ENCODE measurements at places on chromosomes 12 and 14.
A peak's percentile ranks its signal among the peaks of the same experiment; 100 is the strongest.

DNA sequence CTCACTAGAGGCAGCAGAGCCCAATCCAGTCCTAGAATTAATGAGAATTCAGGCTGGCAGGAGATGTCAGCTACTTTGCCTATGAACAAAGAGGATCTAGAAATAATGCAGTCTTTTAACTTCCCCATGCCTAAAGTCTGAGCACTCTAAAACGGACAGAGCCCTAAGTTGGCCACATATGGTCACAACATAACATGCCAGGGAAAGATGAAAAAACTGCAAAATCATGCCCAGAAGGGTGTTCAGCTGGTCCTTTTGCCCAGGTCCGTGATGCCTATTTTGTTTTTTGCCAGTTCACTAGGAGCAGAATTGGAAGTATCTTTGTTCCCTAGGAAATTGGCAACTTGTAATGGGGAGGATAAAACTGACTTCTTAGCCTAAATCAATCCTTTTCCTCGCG is 20.3 kb upstream of the LMNTD1 start:
- H3K4me3 ChIP-seq = no peak overlapping the region
- H3K27me3 ChIP-seq = no peaks in the 10 kb centered on the region
- no peaks in the 10 kb centered on the region for H3K4me1 ChIP-seq
- DNase-seq = no peak
- no peaks in the 10 kb centered on the region for H3K36me3 ChIP-seq

DNA sequence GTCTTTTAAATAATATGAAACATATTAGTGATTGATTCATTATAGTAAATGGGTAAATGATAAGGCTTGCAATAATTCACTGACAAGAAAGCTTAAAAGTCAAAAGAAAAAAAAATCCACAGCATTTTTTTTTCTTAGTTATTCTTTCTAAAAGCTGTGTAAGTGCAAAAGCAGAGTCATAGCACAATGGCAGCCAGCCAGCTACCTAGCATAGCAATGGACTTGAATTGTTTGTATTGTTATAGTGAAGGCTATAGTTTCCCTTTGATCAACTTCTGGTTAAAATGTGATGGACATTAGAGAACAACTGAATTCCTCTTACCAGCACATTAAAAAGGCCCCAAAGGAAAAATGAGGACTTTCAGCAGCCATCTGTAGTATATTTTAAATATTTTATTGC is 232.1 kb downstream of the NAV3 start:
- no peaks in the 10 kb centered on the region for H3K36me3 ChIP-seq
- peaks cover 2% of the 10 kb centered on the region for H3K4me1 ChIP-seq
- DNase-seq = peak; percentile 66
- H3K27ac ChIP-seq = no peak overlapping the region

DNA sequence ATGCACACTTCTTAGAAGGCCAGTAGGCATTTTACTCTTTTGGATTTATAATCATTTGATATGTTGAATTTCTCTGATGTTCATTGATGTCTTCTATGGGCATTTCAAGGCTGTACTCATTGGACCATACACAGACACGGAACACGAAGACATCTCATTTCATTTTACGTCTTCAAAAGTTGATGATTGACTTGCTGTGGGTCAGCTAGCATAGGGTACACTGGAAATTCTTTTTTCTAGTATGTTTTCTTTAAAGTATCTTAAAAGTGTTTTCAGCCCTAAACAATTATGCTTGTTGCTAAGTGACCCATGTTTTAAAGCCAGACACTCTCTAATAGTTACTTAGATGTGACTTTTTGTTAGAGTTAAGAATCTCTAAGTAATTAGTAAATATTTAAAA is 16.3 kb downstream of the TRHDE start:
- no peak overlapping the region for H3K27ac ChIP-seq
- H3K4me3 ChIP-seq = no peak overlapping the region
- no peak for DNase-seq
- H3K4me1 ChIP-seq = no peaks in the 10 kb centered on the region
- H3K27me3 ChIP-seq = no peaks in the 10 kb centered on the region

DNA sequence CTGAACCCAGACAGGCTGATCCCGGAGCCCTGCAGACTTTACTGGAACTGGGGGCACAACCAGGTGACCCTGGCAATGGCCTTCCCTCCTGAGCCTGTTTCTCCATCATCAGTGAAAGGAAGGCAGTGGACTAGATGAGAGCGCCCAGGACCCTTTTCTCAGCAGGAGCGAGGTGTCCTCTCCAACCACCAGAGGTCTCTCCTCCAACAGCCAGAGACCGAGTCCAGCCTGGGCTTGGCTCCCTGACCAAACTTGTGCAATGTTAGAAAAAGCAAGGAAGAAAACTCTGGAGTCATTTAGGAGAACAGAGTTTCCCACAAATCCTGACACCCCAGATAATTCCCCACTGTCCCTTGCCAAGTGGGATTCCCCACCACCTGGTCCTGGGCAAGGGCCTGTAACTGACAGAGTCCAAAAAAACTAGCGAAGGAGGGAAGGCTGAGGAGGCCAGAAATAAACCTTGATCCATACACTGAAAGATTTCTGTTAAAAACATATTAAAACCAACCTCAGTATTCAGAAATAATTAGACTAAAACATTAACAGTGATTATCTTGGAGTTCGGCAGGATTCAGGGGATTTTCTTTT is 9.0 kb downstream of the RPS6KL1 start:
- H3K27ac ChIP-seq = no peak overlapping the region
- no peaks in the 10 kb centered on the region for H3K27me3 ChIP-seq
- no peak overlapping the region for H3K4me3 ChIP-seq
- no peaks in the 10 kb centered on the region for H3K4me1 ChIP-seq
- no peaks in the 10 kb centered on the region for H3K36me3 ChIP-seq
- no peak for DNase-seq

DNA sequence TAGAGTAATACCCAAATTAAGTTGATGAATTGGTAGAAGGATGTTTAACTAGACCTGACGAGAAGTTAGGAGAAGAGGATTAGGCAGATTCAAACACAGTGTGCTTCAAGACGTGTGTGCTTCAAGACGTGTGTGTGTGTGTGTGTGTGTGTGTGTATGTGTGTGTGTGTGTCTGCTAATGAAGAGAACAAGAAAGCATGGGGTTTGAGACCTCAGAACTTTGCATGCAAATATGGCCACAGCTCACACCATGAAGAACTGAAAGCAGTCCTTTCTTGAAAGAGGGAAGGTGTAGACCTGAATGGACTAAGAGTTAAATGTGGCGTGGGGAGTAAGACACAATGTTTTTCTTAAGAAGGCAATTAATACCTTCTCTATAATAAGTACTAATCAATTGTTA is 32.5 kb upstream of the SSPN start:
- no peak overlapping the region for H3K4me3 ChIP-seq
- H3K27ac ChIP-seq = no peak overlapping the region
- no peaks in the 10 kb centered on the region for H3K4me1 ChIP-seq

- DNase-seq = peak; percentile 33
- H3K27ac ChIP-seq = no peak overlapping the region
- no peak overlapping the region for H3K4me3 ChIP-seq
- no peaks in the 10 kb centered on the region for H3K4me1 ChIP-seq
These were observed 9.6 kb downstream of the RDH16 start for GRCh38 chr12:56947633-56948456.

DNA sequence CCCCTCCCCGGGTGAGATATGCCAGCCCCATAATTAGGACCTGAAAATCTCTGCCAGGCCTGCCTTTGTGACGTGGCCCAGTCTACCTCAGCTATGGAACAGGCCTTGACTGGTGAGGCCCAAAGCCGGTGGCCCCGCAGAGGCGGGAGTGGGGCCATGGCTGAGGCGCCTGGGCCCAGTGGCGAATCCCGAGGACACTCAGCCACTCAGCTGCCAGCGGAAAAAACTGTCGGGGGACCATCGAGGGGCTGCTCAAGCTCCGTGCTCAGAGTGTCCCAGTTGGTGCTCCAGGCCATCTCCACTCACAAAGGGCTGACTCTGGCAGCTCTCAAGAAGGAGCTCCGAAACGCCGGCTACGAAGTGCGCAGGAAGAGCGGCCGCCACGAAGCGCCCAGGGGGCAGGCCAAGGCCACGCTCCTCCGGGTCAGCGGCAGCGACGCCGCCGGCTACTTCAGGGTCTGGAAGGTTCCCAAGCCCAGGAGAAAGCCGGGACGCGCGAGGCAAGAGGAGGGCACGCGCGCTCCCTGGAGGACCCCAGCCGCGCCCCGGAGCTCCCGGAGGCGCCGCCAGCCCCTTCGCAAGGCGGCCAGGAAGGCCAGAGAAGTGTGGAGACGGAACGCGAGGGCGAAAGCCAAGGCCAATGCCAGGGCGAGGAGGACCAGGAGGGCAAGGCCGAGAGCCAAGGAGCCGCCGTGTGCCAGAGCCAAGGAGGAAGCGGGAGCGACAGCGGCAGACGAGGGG is 21.4 kb downstream of the ZNF641 start:
- no peaks in the 10 kb centered on the region for H3K4me1 ChIP-seq
- no peaks in the 10 kb centered on the region for H3K36me3 ChIP-seq
- H3K4me3 ChIP-seq = no peak overlapping the region
- no peak for DNase-seq
- H3K27me3 ChIP-seq = no peaks in the 10 kb centered on the region

- H3K27me3 ChIP-seq = no peaks in the 10 kb centered on the region
- peaks cover 12% of the 10 kb centered on the region for H3K4me1 ChIP-seq
- peak overlapping the region; percentile 89 for H3K4me3 ChIP-seq
- DNase-seq = no peak
- peak overlapping the region; percentile 46 for H3K27ac ChIP-seq
- peaks cover 26% of the 10 kb centered on the region for H3K36me3 ChIP-seq
These were observed 880 bp downstream of the PNMA1 start for GRCh38 chr14:73713206-73713802.

DNA sequence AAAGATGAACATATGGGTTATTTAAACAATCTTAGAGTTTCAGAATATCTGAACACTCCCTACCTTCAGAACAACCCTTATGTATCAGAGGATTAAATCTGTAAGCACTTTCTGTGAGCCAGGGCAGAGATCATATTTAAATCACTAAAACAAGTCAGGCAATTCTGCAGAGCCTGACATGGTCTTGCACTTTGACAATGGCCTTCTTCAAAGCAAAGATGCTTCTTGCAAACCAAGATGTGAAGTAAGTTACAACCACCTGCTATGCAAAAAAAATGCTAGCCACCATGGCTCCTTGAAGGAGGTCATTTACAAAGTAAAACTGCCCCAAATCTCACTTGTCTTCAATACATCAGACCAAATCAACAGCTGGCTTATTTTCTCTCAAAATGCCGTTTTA is 3.2 kb downstream of the PPP1CC start:
- peak overlapping the region; percentile 28 for H3K4me3 ChIP-seq
- no peaks in the 10 kb centered on the region for H3K27me3 ChIP-seq
- peaks cover 14% of the 10 kb centered on the region for H3K4me1 ChIP-seq
- DNase-seq = no peak

DNA sequence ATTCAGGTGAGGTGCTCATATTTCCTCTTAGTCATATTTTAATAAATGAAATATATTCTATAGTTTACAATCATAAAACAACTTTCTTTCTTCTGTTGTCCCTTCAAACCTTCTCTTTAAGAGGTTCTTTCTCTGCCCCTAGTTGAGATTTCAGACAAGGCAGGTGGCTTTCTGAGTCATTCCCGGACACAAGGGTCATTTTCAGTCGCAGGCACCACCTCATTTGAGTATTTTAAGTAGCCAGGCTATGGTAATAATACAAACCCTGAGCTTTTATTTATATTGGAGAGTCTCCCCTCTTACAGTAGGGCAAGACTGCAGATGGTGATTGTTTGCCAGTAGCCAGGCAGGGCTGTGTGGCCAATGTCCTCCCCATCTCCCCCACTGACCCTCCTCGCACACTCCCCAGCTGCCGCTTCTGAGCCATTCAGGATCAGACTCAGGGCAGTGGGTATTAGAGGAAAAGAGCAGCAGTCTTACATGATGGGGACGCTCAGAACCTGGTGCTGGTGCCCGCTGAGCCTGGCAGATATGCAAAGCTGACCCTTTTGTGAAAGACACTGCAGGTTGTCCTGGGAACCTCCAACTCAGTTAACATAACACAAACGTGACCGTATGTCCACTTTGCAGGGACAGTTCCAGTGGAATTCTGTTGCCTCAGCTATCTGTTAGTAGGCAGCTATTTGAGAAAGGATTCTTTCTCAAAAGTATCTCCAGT is 101.1 kb upstream of the BCL2L14 start:
- no peak overlapping the region for H3K4me3 ChIP-seq
- H3K36me3 ChIP-seq = no peaks in the 10 kb centered on the region
- peaks cover 7% of the 10 kb centered on the region for H3K4me1 ChIP-seq

- H3K4me1 ChIP-seq = no peaks in the 10 kb centered on the region
- no peaks in the 10 kb centered on the region for H3K36me3 ChIP-seq
These were observed 70.0 kb upstream of the GALNT9 start for GRCh38 chr12:132399092-132400010.

- H3K36me3 ChIP-seq = no peaks in the 10 kb centered on the region
- H3K27me3 ChIP-seq = peaks cover 4% of the 10 kb centered on the region
- no peak overlapping the region for H3K4me3 ChIP-seq
- DNase-seq = no peak
- H3K4me1 ChIP-seq = no peaks in the 10 kb centered on the region
These were observed 34.9 kb downstream of the PLEKHD1 start for GRCh38 chr14:69519204-69520100.

DNA sequence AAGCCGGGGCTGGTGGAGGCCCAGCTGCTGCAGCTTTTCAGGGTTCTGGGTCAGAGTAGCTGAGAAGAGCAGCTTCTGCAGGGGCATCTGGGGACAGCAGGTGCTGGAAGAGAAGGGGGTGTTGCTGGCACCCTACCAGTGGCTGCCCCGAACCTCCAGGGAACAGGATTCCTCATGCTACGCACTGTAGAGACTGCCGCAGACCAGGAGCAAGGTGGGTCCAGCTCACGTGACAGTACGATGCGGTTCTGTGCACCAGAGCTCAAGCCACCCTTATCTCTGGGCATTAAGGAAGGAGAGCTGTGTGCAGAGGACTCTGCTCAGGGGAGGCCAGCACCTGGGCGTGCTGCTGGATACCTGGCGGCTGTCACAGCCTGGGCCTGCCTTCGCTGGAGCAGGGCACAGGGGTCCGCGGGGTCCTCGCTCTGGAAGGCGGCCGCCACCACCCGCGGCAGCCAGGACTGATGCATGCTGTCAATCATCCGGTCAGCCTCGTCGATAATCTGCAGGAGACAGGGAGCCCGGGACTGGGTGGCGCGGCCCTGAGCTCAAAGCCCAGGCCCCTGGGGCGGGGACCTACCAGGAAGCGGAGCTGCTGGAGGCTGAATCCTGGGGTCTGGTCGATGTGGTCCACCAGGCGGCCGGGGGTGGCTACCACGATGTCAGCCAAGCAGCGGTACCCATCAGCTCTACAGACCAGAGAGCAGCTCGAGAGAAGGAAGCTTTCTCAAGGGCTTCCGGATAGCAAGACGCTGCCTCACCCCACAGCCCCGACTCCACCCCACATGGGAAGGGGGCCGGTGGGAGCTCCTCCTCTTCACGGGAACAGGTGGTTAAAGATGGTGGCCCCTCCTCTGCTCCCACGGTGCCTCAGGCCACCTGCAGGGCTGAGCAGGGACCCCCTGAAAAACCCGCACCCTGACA is 2.9 kb downstream of the DDX51 start:
- DNase-seq = no peak
- H3K27ac ChIP-seq = no peak overlapping the region
- peaks cover 11% of the 10 kb centered on the region for H3K36me3 ChIP-seq
- no peak overlapping the region for H3K4me3 ChIP-seq
- no peaks in the 10 kb centered on the region for H3K27me3 ChIP-seq

- no peaks in the 10 kb centered on the region for H3K36me3 ChIP-seq
- no peak overlapping the region for H3K4me3 ChIP-seq
- no peaks in the 10 kb centered on the region for H3K27me3 ChIP-seq
- H3K4me1 ChIP-seq = no peaks in the 10 kb centered on the region
- DNase-seq = no peak
- no peak overlapping the region for H3K27ac ChIP-seq
These were observed 154.4 kb downstream of the TMEM132C start for GRCh38 chr12:128421375-128421774.

- H3K4me3 ChIP-seq = no peak overlapping the region
- no peaks in the 10 kb centered on the region for H3K4me1 ChIP-seq
- no peak for DNase-seq
- no peaks in the 10 kb centered on the region for H3K36me3 ChIP-seq
- no peak overlapping the region for H3K27ac ChIP-seq
These were observed 29.0 kb downstream of the GPRC5D start for GRCh38 chr12:12922978-12923377.

Measured in common myeloid progenitor, CD34-positive (primary cell).